T-helper 2 cell (primary cell): ENCODE measurements at places on chromosomes 1 and 21.

DNA sequence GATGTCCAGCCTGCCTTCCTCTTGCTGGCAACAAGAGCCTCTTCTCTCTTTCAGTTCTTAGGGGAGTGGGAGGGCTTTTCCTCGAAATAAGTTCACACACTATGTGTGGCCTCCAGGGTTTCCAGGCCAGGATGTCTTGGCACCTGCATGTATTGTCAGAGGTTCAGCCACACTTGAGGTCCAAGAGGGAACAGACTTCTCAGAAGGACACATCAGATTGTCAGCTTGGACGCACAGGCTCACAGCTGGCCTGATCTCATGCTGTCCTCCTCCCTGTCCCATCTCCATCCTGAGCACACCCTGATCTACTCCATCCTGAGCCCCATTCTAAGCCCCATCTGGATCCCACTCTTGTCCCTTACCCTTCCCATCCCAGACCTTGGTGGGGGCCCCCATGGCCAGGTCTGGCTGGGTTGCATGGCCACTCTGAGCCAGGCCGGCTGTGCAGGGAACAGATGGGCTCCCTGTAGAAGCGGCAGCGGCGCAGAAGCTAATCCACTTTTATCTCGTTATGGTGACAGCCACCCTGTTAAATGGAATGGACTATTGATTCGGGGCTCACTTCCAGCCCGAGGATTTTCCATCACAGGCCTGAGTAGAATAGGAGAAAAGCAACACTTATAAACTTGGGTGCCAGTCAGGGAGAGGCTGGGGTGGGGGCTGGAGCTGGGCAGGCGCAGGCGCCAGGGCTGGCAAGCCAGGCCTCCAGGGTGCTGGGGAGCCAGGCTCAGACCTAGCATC lies 85.1 kb upstream of the CSF3R start:
- no peak for DNase-seq

- DNase-seq, result no peak
Measured at GRCh38 chr1:23421753-23422240, 2.8 kb downstream of the TCEA3 start.

- no peak for DNase-seq
Measured at GRCh38 chr1:8142955-8143629, 117.0 kb upstream of the ERRFI1 start.

DNA sequence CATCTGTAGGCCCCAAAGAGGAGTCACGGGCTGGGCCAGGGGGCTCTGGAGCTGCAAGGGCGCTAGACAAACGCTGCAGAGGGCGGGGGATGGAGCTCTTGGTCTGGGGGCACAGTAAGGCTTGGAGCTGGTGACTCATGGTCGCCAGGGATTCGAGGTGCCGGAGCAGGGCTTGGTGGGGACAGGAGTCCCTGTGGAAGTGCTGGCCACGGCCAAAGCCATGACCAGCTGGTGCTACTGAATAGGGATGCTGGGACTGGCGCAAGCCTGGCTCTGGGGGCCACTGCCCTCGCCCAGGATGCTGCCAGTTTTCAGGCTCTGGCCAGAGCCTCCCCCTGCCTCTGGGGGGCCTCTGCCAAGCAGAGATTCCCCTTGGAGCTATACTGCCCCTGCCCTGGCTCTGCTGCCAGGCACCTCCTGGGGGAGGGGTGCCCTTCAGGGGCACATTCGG lies 25.2 kb downstream of the SPOCD1 start:
- no peak for DNase-seq

- no peak for DNase-seq
Measured at GRCh38 chr21:33386222-33386784, 16.9 kb upstream of the IFNGR2 start.

DNA sequence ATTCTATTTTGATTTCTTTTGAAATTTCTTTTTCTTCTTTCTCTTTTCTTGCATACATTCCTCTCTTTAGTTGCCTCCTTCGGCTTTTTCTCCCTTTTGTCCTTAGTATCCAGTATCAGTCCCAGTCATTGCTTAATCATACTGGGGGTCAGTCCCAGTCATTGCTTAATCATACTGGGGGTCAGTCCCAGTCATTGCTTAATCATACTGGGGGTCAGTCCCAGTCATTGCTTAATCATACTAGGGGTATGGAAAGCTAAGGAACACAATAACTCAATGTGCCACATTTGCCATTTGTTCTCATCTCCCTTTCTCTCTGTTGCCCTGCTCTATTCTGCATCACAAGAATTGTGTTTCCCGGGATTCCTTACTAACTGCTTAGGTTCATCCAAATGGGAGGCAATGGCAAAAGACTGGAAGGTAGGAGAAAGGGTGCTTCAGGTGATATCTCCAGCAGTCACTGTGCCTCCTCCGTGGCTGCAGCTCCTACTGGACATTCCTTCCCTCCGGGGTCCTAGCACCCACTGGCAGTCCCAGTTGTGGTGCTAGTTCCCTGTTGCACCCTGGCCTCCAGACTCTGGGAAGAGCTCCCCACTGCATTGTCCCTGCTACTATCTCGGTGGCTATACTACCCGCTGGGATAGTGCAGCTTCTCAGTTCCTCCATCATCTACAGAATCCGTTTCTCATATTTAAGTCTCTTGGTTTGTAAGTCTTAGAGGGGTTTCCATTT lies 32.6 kb upstream of the LAMC1 start:
- no peak for DNase-seq
